ENCODE measurements at places on chromosomes 12 and 14.

GRCh38 chr14:22630486-22630885 lies 13.7 kb downstream of the OR6J1 start:
- no peak for DNase-seq

GRCh38 chr12:45973526-45973925 lies 16.8 kb downstream of the SCAF11 start:
- DNase-seq = no peak

DNA sequence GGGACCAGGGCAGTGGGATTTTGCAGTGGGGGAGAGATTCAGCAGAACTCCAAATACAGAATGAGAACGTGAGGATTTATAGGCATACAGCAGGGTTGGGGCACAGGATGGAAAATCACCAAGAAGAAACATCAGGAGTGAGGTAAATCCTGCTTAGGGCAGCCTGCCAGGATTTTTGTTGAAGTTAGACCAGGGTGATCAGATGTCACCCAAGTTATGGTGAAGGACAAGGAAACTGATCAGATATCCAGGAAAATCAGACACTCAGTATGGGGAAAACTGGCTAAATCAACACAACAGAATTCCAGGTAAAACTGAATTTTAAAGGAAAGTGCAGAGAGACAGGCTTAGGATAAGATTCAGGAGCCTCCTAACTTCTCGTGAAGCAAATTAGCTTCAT lies 682.4 kb downstream of the TMEM121 start:
- no peak for DNase-seq

DNA sequence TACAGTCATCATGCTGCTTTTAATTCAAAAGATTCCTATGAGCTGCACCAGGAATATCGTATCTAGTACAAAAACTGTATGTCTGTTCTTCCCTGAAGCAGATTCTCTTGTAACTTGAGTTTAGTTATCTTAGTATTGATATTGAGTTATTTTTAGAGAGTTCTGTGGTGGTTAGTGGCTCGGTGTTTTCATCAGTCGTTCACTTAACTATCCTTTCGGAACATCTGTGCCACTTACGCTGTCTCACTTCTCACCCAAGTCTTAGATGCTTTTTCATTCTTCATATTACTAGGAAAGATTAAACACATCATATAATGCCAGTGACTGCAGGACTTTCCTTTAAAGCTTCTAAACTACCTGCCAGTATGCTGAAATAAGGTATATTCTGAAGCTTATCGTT lies 251.0 kb downstream of the FBXL14 start:
- DNase-seq = no peak

DNA sequence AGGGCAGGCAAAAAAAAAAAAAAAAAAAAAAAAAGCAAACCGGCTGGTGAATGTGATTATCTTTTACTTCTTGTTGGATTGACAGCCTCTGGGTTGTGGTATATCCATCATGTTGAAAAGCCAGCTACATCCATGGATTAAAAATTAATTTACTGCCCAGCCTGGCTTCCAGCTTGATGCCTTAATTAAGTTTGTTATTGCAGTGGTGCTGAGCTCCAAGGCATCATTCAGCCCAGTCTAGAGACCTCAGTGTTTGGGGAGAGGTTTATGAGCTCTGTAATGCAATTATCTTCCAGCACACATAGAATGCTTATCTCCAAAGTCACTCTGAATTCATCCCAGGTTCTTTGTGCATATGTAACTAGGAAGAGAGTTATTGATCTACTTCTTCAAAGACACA lies 114.8 kb downstream of the RIMBP2 start:
- DNase-seq = no peak

GRCh38 chr12:23361971-23362370 lies 587.5 kb downstream of the SOX5 start:
- no peak for DNase-seq

DNA sequence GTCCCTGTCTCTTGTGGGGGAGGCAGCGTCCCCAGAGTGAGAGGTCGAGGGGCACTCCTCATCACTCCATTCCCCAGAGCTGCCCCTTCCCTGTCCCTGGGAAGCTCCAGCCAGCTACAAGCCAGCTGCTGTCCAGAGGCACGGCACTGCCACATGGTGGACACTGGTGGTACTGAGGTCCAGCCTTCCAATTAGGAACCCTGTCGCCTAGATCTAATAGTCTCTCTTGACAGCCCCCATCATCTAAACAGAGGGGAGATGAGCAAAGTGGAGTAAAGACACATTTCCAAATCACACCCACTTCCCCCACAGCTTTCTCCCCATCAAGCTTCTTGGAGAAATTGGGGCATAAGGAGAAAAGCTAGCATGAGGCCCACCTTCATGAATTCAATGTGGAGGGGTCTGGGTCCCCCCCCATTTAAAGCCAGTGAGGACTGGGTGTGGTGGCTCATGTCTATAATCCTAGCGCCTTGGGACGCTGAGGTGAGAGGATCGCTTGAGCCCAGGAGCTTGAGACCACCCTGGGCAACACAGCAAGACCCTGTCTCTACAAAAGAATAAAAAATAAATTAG lies 2.1 kb upstream of the INHBE start:
- DNase-seq = peak; percentile 47

- no peak for DNase-seq
These were observed 1.2 kb downstream of the CIROP start for GRCh38 chr14:23103581-23103980.

DNA sequence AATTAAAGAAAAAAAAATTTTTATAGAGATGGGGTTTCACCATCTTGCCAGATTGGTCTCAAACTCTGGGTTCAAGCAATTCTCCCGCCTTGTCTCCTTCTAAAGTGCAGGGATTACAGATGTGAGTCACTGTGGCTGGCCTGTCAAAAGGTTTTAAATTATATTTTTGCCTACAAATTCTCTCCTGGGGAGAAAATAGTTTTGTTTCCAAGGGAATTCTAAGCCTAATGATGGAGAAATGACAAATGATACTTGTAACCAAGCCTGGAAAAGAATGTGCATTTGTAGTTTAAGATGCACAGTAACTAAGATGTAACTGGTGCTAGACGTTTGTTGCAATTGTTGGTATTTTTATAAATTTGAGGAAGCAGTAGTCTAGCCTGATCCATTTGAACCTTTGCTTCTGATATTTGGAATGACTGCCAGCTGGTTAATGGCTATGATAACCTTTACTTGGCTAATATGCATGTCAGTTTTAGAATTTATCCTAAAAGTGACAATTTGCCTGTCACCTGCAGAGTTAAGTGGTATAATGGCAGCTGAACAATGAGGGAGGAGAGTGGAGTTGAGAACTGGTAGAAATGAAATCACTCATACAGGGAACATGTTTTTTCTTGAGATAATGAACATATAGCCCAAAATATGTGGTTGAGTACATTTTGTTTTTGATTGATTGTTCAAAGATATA lies 148.0 kb downstream of the FUT8 start:
- DNase-seq = no peak

DNA sequence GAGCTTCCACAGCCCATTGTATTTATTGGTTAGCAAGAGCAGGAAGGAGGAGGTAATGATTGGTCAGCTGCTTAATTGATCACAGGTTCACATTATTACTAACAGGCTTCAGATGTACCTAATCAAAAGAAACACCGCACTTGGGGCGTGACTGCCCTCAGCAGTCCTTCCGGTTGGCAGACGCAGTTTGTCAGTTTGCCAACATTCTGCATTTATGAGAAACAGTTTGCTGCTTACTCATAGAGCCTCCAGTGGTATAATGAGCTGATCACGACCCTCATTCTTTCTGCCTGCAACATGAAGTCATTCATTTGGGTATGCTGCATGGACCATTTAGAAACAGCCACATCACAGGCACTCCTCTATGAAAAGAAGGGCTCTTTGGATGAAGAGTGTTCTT lies 42.5 kb upstream of the PPM1H start:
- no peak for DNase-seq

DNA sequence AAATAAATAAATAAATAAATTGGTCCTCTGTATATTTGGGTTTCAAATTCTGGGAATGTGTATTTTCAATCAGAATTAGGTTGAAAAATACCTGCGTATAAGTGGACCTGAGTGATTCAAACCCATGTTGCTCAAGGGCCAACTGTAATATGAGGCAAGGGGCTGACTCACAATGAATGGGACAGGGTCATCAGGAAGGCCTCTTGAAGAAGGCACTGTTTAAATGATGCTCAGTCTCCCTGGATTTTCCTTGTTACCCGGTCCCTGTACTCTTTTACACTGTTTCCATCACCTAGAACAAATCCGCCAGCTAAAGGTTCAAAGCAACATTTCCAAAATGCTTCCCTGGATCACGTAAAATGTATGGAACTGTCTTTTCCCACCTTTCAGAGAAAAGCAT lies 3.8 kb downstream of the PSMB5 start:
- no peak for DNase-seq

- no peak for DNase-seq
These were observed 494.3 kb upstream of the ATXN7L3B start for GRCh38 chr12:74043343-74043742.

DNA sequence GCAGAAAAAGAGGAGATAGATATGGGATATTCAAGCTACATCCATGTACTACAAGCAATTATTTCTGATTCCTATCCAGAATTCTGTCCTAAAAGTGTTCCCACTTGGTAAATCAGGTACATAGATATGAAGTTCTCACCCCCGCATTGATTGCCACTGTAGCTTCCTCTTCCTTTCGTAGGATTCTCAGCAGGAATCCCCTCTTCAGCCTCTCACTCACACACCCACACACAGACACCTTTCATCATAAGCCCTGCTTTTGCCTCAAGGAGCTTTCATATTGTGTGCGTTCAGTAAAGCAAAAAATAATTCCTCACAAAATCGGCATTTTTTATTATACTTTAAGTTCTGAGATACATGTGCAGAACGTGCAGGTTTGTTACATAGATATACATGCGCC lies 69.8 kb downstream of the ANO4 start:
- no peak for DNase-seq

DNA sequence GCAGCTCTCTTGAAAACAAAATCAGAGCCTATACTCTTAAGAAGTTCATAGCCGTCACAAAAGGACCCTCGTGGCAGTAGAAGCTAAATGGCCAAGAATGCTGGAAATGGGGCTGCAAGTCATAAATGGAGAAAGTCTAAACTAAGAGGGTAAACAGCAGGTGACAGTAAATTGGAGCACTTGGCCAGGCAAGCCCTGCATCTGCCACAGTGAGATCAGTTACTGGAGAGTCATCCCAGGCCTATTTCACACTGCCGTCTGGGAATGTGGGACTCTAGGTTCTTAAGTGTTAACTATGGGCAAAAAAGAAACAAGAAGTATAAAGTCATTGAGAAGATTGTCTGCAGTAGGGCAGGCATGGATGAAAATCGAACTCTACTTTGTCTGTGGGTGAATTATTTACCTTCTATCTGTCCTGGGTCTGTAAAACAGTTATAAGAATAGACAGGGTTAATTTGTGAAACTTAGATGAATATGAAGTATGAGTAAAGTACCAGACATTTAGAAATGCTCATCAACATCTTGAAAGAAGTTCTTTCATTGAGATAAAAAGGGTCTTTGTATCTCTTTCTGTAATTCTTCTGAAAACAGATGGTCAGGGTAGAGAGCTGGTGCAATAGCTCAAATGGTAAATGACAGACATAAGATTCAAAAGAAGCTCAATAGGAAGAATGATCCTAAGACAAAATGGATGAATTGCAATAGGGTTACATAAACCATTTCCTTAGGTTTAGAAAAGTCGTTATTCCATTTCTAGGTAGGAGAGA lies 792.5 kb downstream of the DIO2 start:
- DNase-seq = no peak

DNA sequence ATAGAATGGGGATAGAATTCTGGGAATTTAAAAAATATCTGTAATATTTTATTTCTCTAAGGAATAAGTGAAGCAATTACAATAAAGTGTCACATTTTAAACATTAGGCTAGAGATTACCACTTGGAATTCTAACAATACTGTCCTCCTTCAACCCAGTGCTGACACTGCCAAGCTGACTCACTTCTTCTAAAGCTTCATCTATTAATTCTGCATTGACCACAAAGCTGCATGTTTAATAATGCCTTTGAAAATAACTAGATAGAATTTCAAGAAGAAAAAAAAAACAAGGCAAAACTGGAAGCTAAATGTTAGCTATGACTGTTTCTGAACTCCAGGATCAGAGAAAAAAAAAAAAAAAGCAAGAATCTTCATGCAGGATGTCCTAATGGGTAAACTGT lies 970.7 kb upstream of the FBXO33 start:
- DNase-seq = no peak

GRCh38 chr14:24542346-24542936 lies 33.6 kb downstream of the CTSG start:
- no peak for DNase-seq

Measured in stimulated activated CD4-positive, alpha-beta T cell treated with anti-CD3 and anti-CD28 coated beads, TNF-alpha, amount 100 ng/mL, for 1 hour (primary cell).